Hindlimb muscle (tissue), 1 donor: ENCODE measurements at places on chromosomes 16 and 17.

GRCh38 chr17:41002814-41003213 is 3.1 kb upstream of the KRTAP3-2 start:
- no peak for DNase-seq

GRCh38 chr16:50744881-50745280 is 3.0 kb downstream of the CYLD start:
- DNase-seq: no peak

DNA sequence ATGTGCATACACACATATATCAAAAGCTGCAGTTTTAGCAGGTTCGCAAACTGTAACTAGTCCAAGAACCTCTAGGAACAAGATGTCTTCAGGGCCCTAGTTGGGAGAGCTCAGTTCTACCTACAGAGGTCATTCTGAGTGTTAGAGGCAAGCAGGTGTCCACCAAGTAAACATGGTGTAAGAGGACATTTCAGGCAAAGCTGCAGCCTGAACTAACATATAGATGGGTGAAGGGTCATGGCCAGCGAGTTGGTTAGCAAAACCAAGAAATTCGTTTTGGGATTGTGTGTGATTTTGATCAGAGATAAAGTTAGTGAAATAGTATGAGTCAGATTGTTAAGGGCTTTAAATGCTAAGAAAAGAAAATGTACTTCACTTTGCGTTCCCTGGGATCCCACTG is 24.6 kb downstream of the C17orf75 start:
- no peak for DNase-seq

GRCh38 chr16:25625620-25626019 is 66.1 kb upstream of the HS3ST4 start:
- no peak for DNase-seq

DNA sequence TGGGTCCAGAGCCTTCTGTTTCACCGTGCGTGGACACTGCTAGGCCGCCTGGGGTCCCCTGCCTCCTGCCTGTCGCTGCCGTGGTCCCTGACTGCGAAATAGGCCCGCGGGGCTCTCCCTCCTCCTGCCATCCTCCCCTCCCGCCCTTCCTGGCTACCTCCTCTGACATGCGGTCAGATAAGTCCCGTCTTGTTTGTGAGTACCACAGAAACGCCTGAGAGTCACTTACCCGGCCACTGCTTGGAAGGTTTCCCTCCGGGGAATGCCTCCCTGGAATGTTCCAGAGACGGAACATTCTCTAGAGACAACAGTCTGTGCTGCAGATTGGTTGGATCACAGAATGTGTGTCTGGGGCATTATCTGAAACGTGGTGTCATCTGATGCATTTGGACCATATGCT is 22.7 kb downstream of the CIBAR2 start:
- no peak for DNase-seq

- no peak for DNase-seq
These were observed 4.6 kb downstream of the SLC25A10 start for GRCh38 chr17:81716674-81716996.

- no peak for DNase-seq
These were observed 3.3 kb downstream of the RPL13 start for GRCh38 chr16:89563639-89564392.

DNA sequence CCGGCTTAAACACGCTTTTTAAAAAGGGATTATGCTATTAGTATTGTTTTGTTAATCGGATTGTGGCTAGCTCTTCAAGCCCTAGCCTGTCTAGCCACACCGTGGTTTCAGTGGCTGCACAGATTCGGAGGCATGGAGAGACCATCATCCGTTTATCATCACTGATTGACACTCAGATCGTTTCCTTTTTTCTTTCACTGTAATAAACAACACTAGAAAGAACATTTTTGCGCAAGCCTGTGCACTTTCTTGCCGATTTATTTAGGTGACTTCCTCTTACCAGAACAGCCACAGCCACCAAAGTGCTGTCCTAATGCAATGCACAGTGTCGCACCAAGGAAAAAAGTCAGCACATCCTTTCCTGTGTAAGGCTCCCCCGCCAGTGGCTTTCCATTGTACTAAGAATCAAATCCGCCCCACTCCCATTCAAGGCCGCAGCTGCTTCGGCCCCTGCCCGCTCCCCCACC is 78.2 kb downstream of the CRISPLD2 start:
- no peak for DNase-seq

DNA sequence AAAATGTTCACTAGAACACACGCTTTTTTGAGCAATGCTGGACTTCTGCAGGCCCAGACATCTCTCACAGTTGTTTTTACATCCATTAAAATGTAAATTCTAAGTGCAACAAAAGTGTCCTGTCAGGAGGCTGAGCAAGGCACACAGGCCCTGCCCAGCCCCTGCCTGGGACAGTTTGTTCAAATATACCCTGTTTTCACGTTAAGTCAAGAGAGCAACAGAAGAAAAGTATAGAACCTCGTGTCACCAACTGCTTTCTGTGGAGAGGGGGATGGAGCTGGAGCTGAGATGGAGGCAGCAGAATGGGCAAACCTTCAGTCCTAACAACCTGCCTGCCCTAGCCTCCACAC is 4.3 kb upstream of the HOXB2 start:
- DNase-seq: no peak

DNA sequence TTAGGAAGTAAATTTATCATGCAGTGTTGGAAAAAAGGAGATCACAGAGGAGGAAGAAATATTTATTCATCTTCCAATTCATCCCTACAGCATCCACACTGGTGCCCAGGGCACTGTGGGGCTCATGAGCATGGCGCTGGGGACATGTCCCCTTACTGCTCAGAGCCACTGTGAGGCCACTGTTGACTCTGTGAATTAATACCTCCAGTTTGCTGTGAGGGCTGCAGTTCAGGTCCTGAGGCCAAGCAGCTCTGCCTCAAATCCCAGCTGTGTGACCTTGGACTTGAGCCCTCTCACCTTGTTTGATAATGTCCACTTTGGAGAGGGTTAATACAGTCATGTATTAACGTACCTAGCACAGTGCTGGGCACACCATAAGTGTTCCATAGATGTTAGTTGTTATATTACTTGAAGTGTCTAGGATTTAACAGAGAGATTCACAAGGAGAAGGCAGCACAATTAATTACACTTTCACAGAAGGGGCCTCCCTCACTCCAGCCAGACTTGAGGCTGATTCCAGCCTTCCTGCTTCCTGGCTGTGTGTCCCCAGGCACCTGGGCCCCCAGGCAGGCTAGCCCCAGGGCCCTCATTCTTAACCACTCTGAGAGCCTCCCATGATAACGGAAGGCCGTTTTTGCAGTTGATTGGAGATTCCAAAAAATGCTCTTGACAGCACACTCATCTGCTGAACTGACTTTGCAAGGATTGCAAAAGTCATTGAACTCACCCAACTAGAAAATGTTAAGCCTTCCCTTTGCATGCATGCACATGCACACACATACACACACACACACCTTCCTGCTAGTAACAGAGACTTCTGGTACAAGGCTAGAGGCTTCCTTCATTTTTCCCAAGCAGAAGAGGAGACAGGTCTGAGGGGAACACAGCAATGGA is 29.4 kb downstream of the KATNIP start:
- no peak for DNase-seq

DNA sequence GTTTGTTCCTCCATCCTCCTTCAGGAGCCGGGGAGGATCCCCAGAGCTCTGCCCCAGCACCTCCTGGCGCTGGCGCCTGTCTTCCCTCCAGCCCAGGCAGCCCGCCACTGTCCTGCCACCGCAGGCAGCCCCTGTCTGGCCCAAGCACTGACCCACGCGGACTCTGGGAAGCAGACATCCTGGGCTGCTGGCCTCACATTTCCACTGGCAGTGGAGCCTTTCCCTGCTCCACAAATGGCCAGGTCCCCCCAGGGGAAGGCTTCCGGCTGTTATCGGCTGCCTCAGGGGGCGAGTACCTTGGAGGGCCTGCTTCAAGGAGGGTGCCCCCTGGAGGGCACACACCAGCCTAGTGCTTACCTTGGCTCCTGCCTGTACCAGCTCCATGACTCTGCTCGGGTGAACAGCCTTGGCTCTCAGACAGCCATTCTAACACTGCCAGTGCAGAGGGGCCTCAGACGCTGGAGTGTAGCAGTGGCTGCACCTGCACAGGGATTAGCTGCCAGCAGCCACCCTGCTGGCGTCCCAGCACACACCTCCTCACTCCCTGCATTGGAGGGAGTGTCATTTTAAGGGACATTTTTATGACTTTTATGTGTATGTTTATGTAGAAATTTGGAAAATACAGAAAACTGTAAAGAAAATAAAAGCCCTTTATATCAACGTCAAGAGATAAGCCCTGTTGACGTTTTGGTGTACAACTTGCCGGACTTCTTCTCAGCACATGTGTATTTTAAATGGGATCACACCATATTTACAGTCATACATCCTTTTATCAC is 21.0 kb downstream of the ACE start:
- DNase-seq: no peak

- DNase-seq: peak; percentile 87
These were observed 73.9 kb downstream of the SPAG9 start for GRCh38 chr17:51046514-51047384.

GRCh38 chr17:40590742-40591141 is 25.5 kb upstream of the CCR7 start:
- DNase-seq: no peak

- no peak for DNase-seq
These were observed 30.9 kb downstream of the FAM222B start for GRCh38 chr17:28811651-28812090.

DNA sequence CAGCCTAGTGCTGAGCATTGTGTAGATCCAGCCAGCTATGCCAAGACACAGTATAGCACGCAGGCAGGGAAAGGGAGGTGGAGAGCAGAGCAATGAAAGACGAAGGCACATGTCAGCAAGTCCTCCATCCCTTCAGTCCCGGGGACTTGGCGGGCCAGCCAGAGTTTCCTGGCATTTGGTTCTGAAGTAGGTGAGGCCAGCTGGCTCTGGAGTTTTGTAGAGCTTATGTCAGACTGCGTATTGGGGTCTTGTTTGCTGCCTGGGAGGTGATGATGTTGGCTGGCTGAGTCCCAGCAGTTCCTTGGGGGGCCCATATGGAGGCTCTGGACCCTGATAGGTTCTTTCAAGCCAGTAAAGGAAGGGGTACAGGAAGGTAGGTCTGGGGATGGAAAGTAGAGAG is 55.7 kb upstream of the AKTIP start:
- peak; percentile 79 for DNase-seq

GRCh38 chr17:27950995-27951394 is 57.8 kb upstream of the LYRM9 start:
- no peak for DNase-seq

GRCh38 chr17:71023249-71024030 is 854.1 kb downstream of the KCNJ2 start:
- peak; percentile 2 for DNase-seq

GRCh38 chr17:29618272-29619065 is 4.2 kb downstream of the CORO6 start:
- no peak for DNase-seq

- DNase-seq: no peak
These were observed 18.4 kb downstream of the TOX3 start for GRCh38 chr16:52528393-52529065.

GRCh38 chr17:34720760-34721159 is 141.4 kb downstream of the TMEM132E start:
- no peak for DNase-seq
